Tongue (tissue), 3 donors: ENCODE measurements at places on chromosomes 3 and 15. TPM values are rescaled to one million over a fixed set of nuclear protein-coding genes. Genes with fewer than 3 reads are reported as not detected.

The DUOXA2 gene
- total RNA-seq: 1.2 TPM

The MB21D2 gene
- total RNA-seq: 12.7 TPM

The TGM4 gene
- not detected for total RNA-seq

The GLT8D1 gene
- total RNA-seq: 109 TPM

The TMCC1 gene
- total RNA-seq: 49.1 TPM

The BCL2A1 gene
- total RNA-seq: 8.1 TPM

The KBTBD12 gene
- 38.2 TPM for total RNA-seq

The GANC gene
- total RNA-seq: 23.8 TPM

The PROK2 gene
- 0.31 TPM for total RNA-seq

The CSK gene
- 27.6 TPM for total RNA-seq

DNA sequence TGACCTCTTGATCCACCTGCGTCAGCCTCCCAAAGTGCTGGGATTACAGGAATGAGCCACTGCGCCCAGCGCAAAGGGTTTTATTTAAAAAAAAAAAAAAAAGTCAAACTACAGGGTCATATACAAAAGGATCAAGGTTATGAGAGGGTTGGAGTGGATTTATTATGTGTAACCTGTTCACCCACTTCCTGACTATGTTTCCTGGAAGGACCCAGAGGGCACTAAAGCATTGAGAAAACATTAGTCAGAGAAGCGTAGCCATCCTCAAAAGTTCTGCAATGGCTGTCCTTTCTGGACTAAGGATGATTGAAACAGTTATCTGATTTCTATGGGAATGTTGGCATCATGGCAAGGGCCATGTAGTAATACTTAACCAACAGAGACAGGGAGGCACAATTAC lies 7.3 kb upstream of the SCAPER start:
- no peak for DNase-seq

DNA sequence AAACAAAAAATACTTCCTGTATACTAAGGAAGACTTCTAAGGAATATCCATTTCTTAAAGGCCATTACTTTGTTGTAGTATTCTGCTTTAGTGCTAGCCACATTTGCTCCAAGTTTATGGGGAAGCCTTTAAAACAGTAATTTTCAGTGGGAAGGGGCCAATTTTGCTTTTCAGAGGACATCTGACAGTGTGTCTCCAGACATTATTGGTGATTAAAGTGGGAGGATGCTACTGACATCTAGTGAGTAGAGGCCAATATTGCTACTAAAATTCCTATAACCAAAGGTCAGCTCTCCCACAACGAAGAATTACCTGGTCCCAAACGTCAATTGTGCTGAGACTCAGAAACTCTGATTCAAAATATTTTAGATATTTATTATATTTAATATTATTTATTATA lies 24.8 kb downstream of the SLC28A2 start:
- peak; percentile 58 for DNase-seq

GRCh38 chr15:79960502-79961212 lies 10.3 kb downstream of the BCL2A1 start:
- no peak for DNase-seq

GRCh38 chr3:45537616-45537969 lies 57.0 kb upstream of the LIMD1 start:
- DNase-seq: no peak

DNA sequence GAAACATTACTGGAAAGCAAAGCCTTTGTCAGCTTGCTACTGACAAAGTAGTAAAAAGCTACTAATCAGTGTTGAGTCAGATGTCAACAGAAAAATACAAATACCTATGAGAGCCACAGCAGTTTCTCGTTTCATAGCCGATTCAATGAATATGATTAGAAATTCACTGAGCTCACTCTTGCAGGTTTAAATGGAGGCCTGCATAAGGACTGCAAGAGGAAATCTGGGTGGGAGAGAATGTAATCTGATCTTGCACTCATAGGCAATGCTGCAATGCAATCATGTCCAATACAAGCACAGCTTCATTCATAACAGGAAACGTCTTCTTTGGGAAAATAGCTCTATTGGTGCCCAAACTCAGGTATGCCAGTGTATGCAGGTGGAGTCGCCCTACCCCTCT lies 608.8 kb downstream of the ROBO2 start:
- DNase-seq: no peak

- no peak for DNase-seq
Measured at GRCh38 chr15:91231703-91232102, 131.6 kb downstream of the SV2B start.

- no peak for DNase-seq
Measured at GRCh38 chr3:163139600-163139999, 1643.0 kb downstream of the OTOL1 start.

DNA sequence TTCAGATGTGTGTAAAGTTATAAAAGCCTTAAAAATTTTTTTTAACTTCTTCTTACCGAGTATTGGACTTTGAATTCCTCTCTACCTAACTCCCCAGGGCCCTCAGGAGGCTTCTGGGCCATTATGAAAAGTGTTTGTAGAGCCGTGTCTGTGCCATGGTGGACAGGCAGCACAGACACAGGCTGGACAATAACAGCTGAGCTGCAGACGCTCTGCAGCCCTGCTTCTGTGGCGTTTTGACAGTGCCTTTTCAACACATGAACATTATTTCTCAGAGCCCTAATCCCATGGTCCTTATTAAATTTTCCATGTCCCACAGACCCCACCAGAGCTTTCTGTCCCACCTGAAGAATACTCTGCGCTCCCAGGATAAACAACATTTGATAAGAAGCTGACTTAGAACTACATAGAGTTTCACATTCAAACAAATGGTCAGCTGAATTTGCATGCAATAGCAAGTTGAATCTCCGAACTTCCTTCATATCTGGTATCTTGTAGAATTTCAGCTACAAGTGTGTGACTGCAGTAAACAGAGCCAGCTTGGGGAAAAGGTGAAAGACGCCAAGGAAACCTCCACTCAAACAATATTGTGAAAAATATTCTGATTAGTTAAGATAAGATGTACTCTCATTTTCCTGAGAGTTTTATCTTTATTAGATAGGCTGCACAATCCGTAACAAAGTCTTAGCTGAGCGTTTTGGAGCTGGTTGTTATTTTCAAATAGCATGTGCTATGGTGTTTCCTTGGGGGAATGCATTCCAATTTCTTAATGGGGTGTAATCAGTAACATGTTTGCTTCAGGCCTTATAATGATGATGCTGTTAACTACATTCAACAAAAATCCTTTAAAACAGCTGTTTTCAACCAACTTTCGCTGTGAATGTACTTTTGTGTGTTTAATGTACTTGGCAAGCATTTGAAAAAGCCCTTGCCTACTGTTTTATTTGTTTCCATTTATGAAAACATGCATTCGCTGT lies 378.2 kb downstream of the MECOM start:
- DNase-seq: no peak

DNA sequence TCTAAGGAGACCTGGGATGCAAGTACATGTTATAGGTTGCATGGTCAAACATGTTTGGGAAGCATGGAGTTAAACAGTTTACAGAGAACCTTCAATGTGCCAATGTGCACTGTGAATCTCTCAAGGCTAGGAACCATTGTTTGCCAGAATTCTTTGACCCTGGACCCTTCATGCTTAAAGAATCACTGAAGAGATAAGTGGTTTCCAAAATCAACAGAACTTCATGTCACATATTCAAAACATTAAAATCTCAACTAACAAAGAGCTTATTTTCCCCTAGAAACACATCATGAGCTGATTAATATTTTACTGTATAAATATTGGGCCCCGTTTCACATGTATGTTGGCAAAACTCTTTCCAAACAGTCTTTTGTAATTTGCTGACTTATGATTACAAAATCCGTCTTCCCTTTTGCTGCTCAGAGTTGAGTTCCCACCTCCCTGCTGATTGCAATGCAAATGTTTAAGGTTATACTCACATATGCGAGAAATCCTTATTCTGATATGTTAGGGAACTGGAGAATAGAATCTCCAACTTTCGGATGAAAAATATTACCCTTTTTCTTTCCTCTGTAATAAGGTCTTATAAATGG lies 380.2 kb downstream of the DIPK2A start:
- no peak for DNase-seq

GRCh38 chr3:13292375-13292774 lies 127.7 kb downstream of the NUP210 start:
- no peak for DNase-seq

DNA sequence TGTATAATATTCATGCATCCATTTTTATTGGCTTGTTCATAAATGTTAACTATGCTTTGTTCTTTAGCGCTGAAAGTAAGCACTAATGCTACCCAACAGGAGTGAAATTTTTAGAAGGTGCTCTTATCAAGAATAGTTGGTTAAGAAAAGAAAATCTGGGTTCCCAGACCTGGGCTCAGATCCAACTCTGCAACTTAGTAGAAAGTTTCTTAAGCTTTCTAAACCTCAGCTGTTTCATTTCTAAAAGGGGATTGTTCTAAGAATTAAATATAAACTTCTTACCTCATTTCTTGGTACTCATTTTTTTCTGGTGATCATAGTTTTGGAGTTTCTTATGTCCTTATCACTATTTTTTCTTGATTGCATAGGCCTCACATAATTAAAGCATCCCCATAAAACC lies 12.1 kb downstream of the ARPP21 start:
- DNase-seq: peak; percentile 55

DNA sequence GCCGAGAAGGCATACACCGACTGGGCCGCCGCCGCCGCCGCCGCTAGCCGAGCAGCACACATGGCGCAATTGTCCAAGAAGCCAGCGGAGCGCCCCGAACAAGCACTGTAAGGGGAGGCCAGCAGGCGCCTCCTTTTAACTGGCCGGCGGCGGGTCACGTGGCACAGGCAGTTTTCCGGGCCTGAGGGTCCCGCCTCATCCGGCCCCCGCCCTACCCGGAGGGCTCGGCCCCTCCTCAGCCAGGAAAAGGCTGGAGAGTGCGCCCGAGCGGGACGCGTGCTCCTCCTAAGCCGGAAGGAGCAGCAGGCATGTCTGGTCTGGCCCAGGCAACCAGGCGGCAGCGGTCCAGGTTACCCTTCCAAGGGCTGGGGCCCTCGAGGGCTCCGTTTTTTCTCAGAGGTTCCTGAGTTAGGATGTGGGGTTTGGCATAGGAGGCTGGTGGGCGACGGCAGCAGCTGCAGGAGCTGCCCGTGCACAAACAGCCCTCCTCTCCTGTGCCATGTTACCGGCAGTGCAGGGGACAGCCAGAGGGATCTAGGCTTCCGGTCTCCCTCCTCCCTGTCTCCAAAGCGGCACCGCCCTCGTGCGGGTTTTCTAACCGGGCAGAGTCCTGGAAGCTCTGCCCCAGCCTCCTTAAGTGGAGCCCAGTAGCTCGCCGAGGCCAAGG lies at the start of gene GPX1:
GPX1 (minus strand) TSS at position 137 of the 667 bp plus-strand sequence; CDS start at position 62, 75 bp downstream.
- DNase-seq: peak; percentile 98

GRCh38 chr3:194785315-194785714 lies 99.6 kb downstream of the FAM43A start:
- no peak for DNase-seq

GRCh38 chr15:58758141-58758540 lies 8.6 kb upstream of the ADAM10 start:
- no peak for DNase-seq

DNA sequence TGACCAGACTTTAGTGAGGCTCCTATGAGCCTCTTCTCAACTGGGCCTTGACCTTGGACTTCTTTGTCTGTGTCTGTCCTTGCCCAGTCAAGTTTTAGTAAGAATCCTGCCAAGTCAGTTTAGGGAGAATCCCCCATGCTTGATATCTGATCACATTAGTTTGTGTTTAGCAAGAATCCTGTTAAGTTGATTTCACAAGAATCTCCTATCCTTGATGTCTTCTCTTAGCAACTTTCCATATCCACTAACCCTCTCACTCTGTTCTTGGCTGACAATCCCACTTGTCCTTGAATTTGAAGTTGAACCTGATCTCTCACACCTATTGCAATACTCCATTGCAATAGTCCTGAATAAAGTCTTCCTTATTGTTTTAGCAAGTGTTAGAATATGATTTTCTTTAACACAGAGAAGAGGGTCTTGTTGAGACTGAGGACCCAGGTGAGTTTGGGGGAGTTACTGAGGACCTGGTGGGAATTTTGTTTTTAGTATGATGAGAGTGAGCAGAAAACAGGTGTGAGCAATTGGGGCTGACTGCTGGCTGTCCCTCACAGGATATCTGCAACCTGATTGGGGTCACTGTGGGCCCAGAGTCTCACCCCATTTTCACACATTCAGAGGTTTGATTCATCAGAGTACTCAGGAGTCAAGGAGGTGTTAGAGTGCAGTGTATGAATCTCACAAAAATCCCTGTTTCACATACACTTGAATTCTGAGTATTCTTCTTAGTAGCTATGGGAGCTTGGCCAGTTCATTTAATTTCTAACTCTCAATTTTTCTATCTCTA lies 39.9 kb upstream of the TNFAIP8L3 start:
- no peak for DNase-seq

DNA sequence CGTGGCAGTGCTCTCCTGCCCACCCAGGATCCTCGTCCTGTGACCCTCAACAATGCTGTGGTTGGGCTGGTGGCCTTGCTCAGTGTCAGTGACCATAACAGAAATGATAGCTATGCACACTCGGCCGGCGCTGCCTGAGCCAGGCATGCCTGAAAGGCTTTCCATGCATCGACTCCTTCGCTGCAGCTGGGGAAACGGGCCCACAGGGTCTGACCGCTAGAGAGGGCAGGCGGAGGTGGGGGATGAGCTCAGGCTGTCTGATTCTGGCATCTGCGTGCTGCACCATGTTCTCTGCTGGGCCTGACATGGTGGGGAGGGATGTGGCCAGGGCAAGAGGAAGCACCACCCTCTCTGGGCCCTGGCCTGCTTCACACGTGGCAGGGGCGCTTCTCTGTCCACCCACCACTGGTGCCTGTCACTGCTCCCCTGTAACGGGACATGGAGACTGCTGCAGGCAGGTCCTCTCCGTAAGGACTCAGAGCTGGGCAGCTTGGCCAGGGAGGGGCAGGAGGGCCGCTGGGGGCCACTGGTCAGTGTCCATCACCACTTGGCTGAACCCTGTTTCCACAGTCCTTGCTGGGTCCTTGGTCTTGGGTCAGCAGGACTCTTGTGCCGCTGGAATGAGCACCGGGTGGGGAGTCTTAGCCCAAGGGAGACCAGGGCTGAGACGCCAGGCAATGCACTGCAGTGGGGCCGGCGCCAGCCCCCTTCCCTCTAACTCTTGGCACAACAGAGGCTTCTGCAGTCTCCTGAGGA lies 64.1 kb upstream of the RPL32 start:
- no peak for DNase-seq

DNA sequence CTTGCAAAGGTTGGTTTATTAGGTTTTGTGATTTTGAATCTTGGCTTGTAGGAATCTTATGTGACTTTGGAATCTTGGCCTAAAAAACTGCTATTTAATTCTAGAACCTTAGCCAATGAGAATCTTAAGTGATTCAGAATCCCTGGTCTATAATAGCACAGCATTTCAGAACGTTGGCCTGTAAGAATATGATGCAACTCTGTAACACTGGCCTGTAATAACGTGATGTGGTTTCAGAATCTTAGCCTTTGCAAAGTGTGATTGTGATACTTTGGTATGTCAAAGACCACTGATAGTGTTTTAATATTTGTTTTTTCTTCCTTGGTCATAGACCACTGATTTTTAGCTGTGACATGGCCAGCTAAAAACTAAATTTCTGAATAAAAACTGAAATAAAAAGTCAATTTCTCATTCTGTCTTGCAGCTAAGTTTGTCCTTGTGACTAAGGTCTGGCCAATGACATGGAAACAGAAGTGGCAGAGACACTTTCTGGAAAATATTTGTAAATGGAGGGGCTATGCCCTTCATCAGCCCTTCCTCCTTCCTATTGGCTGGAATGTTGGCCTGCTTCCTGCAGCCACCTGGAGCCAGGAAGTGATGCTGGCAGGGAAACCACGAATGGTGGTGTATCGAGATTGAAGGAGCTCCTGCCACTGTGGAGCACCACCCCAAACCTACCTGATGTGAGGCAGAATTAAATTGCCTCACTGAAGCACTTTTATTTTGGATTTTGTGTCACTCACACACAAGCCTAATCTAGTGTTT lies 42.3 kb upstream of the CORO2B start:
- no peak for DNase-seq
